Common myeloid progenitor, CD34-positive (primary cell): ENCODE measurements at places on chromosomes 2 and 18.

- peak; percentile 46 for DNase-seq
Measured at GRCh38 chr2:152335016-152335725, at the start of gene FMNL2. FMNL2 (plus strand) TSS chr2:152335174.

DNA sequence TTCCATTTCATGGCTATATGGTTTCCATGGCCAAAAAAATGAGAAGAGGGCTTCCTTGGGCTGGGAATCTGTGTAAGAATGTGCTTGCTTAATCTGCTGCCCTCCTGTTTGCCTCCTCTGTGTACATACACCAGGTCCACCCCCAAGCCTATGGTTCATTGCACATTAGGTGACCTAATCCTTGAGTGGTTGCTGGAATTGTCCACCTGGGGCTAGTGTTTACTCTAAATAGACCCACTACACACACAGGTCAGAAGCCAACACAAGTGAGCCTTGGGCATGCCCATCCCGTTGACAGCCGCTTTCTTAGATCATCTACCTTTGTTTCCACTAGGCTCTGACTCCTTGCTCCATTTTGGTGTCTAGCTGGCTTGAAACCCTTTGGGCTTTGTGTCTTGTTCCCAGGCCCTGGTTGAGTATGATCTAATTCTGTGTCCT is 59.2 kb upstream of the ATL2 start:
- DNase-seq = no peak

- DNase-seq = no peak
Measured at GRCh38 chr2:15259356-15259756, 301.8 kb downstream of the NBAS start.

GRCh38 chr18:77079954-77080682 is 52.5 kb downstream of the MBP start:
- DNase-seq = no peak

DNA sequence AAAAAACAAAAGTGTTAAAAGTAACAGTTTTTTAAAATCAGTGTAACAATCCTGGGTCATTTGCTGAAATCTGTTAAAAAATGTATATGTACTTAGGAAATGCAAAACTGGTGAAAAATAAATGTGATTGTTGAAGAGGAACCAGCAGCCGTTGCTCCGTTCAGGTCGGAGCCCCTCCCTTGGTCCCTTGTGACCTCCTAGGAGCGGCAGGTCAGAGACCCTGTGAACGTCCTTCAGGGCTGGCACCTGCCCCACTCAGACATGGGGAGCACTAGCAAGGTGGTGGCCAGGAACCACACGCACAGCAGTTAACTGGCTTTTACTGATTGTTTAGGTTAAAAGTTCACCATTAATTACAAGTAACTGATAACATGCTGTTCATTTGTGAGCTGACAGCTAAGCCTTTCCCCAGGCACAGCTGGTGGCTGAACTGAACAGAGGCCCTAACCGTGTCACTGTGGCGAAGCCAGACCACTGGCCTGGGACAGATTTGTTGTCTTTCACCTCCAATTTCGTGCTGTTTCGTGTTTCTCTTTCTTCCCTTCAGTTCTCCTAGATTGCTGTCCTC is 159.2 kb upstream of the ALKAL2 start:
- peak; percentile 45 for DNase-seq

DNA sequence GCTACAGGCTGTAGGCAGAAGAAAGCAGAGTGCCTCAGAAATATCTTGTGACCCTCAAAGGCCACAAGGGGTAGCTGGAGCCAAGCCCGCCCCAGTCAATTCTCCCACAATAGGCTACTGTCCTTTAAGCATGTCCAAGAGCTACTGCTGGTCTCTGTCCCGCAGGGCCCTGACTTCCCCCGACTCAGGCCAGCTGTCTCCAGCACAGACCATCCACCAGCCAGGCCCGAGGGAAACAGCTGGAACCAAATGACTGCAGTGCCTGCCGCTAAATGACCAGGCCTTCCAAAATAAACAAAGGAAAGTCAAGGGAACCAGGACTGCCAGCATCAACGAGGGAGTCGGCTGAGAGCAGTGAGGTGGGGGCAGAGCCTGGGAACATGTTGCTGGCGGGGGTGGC is 36.7 kb downstream of the MCFD2 start:
- DNase-seq = no peak

GRCh38 chr2:234994438-234995321 is 42.9 kb downstream of the SH3BP4 start:
- DNase-seq = no peak

- DNase-seq = peak; percentile 13
Measured at GRCh38 chr2:57892920-57893319, 153.7 kb upstream of the VRK2 start.

GRCh38 chr2:66344087-66344663 is 90.8 kb upstream of the MEIS1 start:
- DNase-seq = no peak

- no peak for DNase-seq
Measured at GRCh38 chr2:218644721-218645120, 14.7 kb downstream of the ZNF142 start.

GRCh38 chr2:19476327-19476726 is 117.9 kb upstream of the OSR1 start:
- no peak for DNase-seq

GRCh38 chr2:75528221-75528977 is 32.3 kb downstream of the EVA1A start:
- no peak for DNase-seq

- DNase-seq = no peak
Measured at GRCh38 chr2:212905640-212906201, 245.7 kb downstream of the IKZF2 start.

GRCh38 chr2:177604271-177605065 is 211.9 kb downstream of the AGPS start:
- DNase-seq = peak; percentile 36

DNA sequence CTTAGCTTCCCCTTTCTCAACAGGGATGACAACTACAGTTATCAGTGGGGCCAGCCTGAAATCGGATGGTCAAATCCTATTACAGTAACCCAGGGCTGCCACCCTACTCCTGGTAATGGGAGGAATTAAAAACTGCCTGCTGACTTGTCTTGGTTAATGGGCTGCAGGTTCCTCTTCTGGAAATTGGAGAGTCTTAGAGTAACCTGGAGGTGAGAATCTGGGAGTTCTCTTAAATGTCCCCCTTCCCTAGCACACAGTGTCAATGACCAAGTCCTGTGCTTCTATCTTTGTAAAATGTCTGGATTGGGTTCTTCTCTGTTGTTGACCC is 113.1 kb downstream of the DDX1 start:
- no peak for DNase-seq

DNA sequence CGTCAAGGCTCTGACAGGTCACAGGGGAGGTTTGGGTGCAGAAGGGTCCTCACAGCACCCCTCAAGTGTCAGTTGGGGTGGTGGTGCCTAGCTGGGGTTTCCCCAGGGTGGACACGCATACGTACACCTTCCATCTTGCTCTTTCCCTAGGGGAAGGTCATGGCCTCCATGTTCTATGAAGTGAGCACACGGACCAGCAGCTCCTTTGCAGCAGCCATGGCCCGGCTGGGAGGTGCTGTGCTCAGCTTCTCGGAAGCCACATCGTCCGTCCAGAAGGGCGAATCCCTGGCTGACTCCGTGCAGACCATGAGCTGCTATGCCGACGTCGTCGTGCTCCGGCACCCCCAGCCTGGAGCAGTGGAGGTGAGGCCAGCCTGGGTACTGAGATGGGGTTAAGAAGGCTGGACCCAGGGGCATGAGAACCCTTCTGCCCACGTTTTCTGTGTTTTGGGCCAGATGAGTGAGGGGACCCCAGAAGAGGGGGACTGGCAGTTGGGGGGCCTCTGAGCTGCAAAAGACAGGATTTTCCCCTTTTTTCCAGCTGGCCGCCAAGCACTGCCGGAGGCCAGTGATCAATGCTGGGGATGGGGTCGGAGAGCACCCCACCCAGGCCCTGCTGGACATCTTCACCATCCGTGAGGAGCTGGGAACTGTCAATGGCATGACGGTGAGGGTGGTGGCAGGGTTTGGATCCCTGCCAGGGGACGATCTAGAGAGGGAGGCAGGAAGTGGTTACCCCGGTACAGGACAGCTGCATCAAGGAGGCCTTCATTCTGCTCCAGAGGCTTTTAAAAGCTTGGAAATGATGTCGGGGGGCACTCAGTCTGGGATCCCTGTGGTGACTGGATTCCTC is 20.9 kb downstream of the SLC30A3 start:
- peak; percentile 31 for DNase-seq

- no peak for DNase-seq
Measured at GRCh38 chr2:35708411-35708923, 647.1 kb upstream of the CRIM1 start.

GRCh38 chr2:152499896-152500735 is 165.1 kb downstream of the FMNL2 start:
- DNase-seq = no peak

DNA sequence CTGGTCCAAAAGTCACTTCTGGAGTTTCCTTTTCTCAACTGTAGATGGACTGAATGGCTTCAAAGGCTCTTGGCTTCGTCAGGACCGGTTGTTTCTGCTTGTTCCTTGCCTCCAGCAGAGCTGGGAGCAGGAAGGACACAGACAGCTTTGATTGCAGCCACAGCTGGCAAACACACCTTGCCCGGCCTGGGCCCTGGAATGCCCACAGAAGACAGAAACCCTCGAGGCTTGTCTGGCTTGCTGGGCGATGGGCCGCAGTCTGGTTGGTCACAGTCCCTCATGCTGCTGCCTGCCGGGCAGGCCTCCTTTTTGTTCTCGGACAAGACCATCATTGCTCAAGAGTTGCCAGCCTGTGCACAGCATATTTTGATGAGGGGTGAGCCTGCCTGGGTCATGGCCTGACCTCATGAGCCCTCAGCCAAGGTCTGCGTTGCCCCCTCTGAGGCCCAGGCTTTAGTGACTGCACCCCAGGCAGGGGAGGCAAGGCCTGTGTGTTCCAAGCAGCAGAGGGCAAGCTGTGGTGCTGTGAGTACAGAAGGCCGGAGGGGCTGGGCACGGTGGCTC is 37.8 kb downstream of the ATP6V1C2 start:
- no peak for DNase-seq

DNA sequence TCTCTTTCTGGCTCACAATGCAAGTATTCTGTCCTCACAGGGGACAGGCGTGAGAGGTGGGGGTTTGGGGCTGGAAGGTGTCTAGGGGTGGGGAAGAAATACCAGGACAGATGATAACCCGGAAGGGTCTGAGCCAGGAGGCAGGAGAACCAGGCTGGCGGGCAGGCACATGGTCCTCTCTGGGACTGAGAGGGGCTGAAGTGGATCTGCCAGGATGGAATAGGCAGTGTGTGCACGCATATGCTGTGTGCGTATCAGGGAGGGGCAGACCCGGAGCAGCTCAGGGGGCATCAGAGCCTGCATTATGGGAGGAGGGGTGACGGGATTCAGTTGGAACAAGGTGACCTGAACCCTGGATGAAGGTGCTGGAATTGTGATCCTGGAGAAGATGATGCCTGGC is 157.3 kb downstream of the DYSF start:
- DNase-seq = no peak

- DNase-seq = no peak
Measured at GRCh38 chr2:215429424-215429823, 6.4 kb downstream of the FN1 start.

DNA sequence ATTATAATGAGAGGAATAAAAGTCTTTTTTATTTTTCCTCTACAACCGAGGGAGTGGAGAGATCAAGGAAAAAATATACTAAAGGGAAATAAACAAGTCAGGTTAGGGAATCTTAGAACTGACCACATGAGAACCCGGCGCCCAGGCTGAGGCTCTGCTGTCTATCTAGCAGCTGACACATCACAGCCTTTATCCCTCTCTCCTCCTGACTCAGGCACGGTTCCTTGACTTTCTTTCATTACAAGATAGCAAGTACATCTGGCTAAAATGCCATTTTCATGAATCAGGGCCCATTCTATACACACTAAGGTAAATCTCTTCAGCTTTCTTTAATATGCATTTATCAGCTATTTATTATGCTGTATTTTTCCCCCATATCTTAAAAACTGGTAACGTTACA is 296.0 kb downstream of the TMX3 start:
- no peak for DNase-seq

GRCh38 chr2:168169097-168169745 is 78.2 kb downstream of the STK39 start:
- no peak for DNase-seq

- no peak for DNase-seq
Measured at GRCh38 chr2:26076001-26076587, 42.2 kb downstream of the RAB10 start.

DNA sequence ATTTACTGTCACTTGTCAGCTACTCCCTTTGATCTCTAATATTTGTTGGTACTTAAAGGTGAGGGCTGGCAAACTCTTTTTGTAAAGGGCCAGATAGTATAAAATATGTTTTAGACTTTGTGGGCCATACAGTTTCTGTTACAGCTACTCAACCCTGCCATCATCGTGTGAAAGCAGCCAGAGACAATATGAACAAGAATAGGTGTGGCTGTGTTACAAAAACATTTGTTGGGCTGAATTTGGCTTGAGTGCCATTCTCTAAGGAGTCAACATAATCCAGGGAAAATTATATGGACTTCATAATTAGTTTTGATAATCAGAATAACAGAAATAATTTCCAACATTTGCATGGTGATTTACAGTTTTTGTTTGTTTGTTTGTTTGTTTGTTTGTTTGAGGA is 190.6 kb downstream of the LTBP1 start:
- DNase-seq = no peak

- DNase-seq = no peak
Measured at GRCh38 chr18:50793641-50794565, 25.9 kb downstream of the MRO start.

DNA sequence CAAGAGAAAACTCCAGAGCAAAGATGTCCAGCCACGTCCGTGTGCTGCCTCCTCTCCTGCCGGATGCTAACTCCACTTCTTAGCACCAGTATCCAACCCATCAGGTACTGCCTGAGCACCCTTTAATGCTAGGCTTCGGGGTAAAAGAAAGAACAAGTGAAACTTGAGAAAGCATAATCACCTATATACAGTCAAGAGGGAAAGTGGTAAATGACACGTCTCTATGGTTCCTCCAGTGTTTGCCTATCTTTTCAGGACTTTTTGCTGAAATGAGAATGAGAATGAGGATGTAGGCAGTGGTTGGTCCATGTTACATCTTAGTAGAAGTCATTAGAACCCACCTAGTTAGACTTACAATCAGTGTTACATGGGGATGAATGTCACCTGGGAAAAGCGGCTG is 47.9 kb downstream of the EPHA4 start:
- no peak for DNase-seq

GRCh38 chr2:219987830-219988229 is 360.4 kb downstream of the SLC4A3 start:
- DNase-seq = no peak

GRCh38 chr18:63705401-63705800 is 2.6 kb downstream of the SERPINB11 start:
- no peak for DNase-seq

GRCh38 chr2:232696609-232697058 is 497 bp upstream of the GIGYF2 start:
- no peak for DNase-seq

GRCh38 chr2:144268036-144268678 is 251.8 kb downstream of the ZEB2 start:
- DNase-seq = no peak

GRCh38 chr2:219571311-219572236 is at the start of gene OBSL1:
OBSL1 (minus strand) TSS chr2:219571539; CDS start chr2:219571232, 307 bp downstream.
- DNase-seq = peak; percentile 59

DNA sequence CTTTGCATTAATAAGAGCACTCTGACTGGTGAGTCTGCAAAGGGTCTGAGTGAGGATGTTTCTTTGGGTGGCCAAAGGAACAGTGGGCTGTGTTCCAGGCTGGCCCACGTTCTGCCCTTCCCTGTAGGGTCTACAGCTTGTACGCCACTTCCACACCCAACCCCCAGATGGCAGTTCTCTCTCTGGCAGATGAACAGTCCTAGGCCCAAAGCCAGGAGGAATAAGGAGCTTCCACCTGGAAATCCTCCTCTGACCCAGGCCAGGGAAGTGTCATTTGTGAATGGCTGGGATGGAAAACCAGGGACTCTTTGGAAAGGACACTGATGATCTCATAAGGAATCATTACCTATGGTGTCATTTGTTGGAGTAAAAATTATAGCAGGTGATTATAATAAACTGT is 6.6 kb downstream of the OTOF start:
- no peak for DNase-seq
